Breast epithelium (tissue), 4 donors: ENCODE measurements at places on chromosomes 7 and 10. TPM values are rescaled to one million over a fixed set of nuclear protein-coding genes. Genes with fewer than 3 reads are reported as not detected.

The RBM28 gene
- 35.7 TPM for total RNA-seq

The PCLO gene
- total RNA-seq = 5.3 TPM

The HYAL4 gene
- not detected for total RNA-seq

The EFCAB10 gene
- not detected for total RNA-seq

The NPC1L1 gene
- total RNA-seq = 0.16 TPM

The SYT15B gene
- 2.0 TPM for total RNA-seq

The SUN3 gene
- not detected for total RNA-seq

The PTER gene
- total RNA-seq = 18.4 TPM

The NEBL gene
- 313 TPM for total RNA-seq

The PUS7 gene
- 19.5 TPM for total RNA-seq

The LHFPL3 gene
- not detected for total RNA-seq

The DNAJC30 gene
- total RNA-seq = 2.9 TPM

The RBP4 gene
- total RNA-seq = 111 TPM

The PIK3AP1 gene
- total RNA-seq = 9.8 TPM

The LRRN3 gene
- total RNA-seq = 2.4 TPM

The VWDE gene
- 8.8 TPM for total RNA-seq

The SFTPD gene
- total RNA-seq = 2.2 TPM

The EIF5AL1 gene
- 0.16 TPM for total RNA-seq

The STAM gene
- total RNA-seq = 22.7 TPM

The SNX10 gene
- 18.1 TPM for total RNA-seq

The HTRA1 gene
- total RNA-seq = 152 TPM

The BICC1 gene
- total RNA-seq = 24.3 TPM

The SYT15 gene
- total RNA-seq = 5.9 TPM

The SNCG gene
- total RNA-seq = 255 TPM

The OR2A12 gene
- total RNA-seq = not detected

The CDCA7L gene
- total RNA-seq = 42.1 TPM

The PSTK gene
- 3.7 TPM for total RNA-seq

The FAM24B gene
- total RNA-seq = 3.7 TPM
